Mesothelial cell of epicardium (in vitro differentiated cells): ENCODE measurements at places on chromosomes 5 and 9.

DNA sequence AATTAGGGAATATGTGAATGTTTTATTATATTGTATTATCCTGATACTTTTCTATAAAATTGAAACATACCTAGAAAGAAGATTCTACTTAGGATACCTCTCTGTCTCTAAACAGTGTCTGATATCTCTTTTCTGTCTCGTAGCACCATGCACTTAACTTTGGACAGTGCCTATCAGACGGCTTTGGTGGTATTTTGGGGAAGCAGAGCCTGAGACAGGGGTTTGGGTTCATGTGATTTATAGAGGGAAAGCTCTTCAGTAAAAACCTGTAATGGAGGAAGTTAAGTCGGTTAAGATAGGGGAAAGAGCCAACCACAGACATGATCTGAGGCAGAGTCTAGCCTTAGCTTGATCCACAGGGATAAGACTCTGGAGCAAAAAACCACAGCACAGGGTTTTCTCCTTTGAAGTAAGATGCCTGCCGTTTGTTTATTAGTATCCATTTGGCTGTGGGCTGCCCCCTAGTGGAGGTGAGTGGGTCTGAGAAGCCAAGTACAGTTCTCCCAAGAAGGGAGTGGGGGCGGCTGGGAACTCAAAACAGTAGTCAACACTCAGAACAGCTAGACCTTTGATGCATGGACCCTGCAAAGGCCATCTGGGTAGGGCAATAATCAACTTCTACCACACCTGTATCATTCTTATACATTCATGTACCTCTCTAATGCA, 141.2 kb upstream of the ASTN2 start:
- DNase-seq, result no peak
- H3K4me1 ChIP-seq, result no peaks in the 10 kb centered on the region
- H3K27me3 ChIP-seq, result peaks cover 2% of the 10 kb centered on the region
- H3K36me3 ChIP-seq, result no peaks in the 10 kb centered on the region
- H3K27ac ChIP-seq, result no peak overlapping the region

DNA sequence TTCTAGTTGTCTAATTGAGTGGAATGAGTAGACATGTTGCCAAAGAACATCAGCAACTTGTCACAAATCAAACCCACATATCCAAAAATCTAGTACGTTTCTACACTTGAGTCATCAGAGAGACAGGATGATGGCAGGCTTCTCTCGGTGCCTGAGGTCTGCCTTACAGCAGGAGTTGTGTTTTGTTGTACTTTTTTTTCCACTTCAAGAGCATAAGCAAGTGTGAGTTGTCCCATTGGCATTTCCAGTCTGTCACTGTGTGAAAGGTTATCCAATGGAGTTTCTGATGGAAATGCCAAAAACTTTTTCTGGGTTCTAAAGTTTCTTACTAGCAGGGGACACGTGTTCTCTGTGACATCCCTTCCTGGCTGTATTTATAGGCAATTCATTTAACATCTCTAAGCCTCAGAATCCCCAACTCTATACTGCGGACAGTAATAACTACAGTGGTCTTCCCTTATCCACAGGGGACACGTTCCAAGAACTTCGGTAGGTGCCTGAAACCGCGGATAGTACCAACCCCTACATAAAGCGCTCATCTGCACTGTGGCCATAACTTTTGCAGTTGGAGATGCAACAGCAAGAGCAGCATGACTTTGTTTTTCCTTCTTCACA, 246.5 kb downstream of the SYK start:
- peaks cover 4% of the 10 kb centered on the region for H3K4me1 ChIP-seq
- H3K27me3 ChIP-seq, result peaks cover 20% of the 10 kb centered on the region
- no peak overlapping the region for H3K4me3 ChIP-seq
- H3K27ac ChIP-seq, result no peak overlapping the region
- no peak for DNase-seq

DNA sequence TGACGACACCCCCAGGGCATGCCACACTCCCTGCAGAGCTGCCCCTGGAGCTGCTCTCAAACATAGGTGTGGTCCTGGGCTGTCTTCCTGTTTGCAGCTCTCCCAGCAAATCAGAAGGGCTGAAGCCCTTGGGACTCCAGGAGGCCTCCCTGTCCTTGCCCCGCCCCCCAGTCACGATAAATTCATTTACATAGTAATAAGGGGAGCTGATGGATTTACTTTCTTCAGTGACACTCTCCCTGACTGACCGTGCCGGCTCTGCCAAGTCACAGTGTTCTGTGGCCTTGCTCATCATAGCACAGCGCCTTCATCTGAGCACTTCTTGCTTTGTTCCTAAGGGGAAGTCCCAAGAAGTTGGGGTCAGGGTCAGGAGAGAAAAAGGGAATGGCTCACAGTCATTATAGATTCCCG, 121.4 kb downstream of the ENC1 start:
- no peak for DNase-seq
- H3K27ac ChIP-seq, result no peak overlapping the region
- H3K36me3 ChIP-seq, result peaks cover 10% of the 10 kb centered on the region
- H3K4me3 ChIP-seq, result no peak overlapping the region

DNA sequence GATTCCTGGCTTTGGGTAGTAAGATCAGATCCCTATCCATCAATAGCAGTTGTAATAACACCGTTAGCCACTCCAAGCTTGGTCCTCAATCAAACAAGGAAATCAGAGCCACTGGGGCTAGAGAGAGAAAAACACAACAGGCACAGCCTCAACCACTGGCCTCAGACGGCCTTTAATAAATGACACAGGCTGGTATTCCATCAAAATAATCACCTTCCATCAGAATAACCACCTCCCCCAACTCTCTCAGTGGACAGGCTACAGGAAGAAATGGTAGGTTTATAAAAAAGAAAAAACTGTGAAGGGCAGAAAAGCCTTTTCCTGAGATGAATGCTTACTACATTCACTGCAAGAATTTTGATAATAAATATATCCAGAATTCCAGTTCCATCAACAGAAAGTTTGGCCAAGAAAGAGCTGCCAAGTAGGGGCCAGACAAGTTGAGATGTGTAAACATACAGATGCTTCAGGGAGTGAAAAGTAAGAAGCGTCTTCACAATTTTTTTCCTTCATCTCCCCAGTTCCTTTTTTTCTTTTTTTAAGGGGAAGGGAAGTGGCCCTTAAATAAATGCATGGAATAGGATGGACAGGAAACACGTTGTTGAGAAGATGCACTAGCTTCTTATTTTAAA, 5.5 kb downstream of the FOXD1 start:
- no peak overlapping the region for H3K27ac ChIP-seq
- H3K4me3 ChIP-seq, result no peak overlapping the region
- DNase-seq, result no peak
- peaks cover 90% of the 10 kb centered on the region for H3K27me3 ChIP-seq

- H3K27ac ChIP-seq, result no peak overlapping the region
- H3K27me3 ChIP-seq, result peaks cover 89% of the 10 kb centered on the region
- H3K36me3 ChIP-seq, result no peaks in the 10 kb centered on the region
- DNase-seq, result no peak
Measured at GRCh38 chr9:34580358-34580757, 9.2 kb downstream of the CNTFR start.

- H3K27ac ChIP-seq, result no peak overlapping the region
- DNase-seq, result no peak
- no peak overlapping the region for H3K4me3 ChIP-seq
- H3K36me3 ChIP-seq, result peaks cover 7% of the 10 kb centered on the region
- H3K27me3 ChIP-seq, result no peaks in the 10 kb centered on the region
Measured at GRCh38 chr9:29290516-29290915, 1717.2 kb upstream of the C9orf72 start.

GRCh38 chr9:87007711-87008366, 60.5 kb upstream of the GAS1 start:
- H3K4me1 ChIP-seq, result peaks cover 32% of the 10 kb centered on the region
- peaks cover 12% of the 10 kb centered on the region for H3K36me3 ChIP-seq
- H3K4me3 ChIP-seq, result no peak overlapping the region
- no peak for DNase-seq
- no peaks in the 10 kb centered on the region for H3K27me3 ChIP-seq

DNA sequence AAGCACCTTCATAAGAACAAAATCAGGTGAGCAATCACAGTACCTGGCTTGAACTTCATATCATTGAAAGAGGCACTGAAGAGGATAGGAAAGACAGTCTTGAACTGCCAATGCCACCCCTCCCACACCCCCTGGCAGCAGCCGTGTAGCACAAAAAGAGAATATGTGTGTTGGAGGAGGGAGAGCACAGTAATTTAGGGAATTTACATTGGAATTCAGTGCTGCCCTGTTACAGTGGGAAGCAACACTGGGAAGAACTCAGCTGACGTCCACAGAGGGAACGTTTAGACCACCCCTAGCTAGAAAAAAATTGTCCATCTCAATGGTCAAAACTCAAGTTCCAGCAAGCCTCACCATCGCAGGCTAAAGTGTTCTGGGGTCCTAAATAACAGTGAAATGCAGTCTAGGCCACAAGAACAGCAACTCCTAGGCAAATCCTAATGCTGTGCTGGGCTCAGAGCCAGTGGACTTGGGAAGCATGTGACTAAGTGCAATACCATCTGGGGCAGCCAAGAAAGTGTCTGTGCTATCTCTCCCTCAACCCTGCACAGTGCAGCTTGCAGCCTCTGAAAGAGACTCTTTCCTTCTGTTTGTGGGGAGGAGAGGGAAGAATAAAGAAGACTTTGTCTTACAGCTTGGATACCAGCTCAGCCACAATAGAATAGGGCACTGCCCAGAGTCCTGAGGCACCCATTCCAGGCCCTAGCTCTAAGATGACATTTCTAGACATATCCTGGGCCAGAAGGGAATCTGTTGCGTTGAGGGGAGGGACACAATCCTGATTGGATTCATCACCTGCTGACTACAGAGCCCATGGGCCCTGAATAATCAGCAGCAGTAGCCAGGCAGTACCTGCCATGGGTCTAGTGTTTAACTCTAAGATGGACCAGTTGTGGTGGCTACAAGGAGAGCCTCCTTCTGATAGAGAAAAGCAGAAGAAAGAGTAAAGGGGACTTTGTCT, 62.1 kb upstream of the VLDLR start:
- peak overlapping the region; percentile 77 for H3K27ac ChIP-seq
- H3K4me1 ChIP-seq, result peaks cover 13% of the 10 kb centered on the region
- H3K27me3 ChIP-seq, result no peaks in the 10 kb centered on the region
- no peak overlapping the region for H3K4me3 ChIP-seq
- DNase-seq, result peak; percentile 56
- H3K36me3 ChIP-seq, result peaks cover 38% of the 10 kb centered on the region
